ENCODE measurements at places on chromosomes 3 and 15.

DNA sequence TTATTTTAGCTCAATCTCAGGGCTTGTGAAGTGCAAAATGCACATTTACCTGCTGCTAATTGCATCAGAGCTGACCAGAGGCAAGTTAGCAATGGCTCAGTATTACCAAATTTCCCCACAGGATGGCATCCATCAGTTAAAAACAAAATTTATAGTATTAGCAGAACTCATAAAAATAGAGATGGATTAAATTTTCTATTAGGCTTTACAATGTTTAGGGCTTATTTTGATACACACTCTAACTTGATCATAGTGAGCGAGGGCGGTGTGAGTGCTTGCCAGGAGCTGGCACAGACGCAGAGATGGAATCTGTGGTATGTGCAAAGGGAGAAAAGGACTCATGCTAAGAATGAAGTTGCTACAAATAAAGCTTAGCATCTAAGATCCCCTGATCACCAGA lies 241.0 kb downstream of the NSUN3 start:
- peak; percentile 20 for DNase-seq

DNA sequence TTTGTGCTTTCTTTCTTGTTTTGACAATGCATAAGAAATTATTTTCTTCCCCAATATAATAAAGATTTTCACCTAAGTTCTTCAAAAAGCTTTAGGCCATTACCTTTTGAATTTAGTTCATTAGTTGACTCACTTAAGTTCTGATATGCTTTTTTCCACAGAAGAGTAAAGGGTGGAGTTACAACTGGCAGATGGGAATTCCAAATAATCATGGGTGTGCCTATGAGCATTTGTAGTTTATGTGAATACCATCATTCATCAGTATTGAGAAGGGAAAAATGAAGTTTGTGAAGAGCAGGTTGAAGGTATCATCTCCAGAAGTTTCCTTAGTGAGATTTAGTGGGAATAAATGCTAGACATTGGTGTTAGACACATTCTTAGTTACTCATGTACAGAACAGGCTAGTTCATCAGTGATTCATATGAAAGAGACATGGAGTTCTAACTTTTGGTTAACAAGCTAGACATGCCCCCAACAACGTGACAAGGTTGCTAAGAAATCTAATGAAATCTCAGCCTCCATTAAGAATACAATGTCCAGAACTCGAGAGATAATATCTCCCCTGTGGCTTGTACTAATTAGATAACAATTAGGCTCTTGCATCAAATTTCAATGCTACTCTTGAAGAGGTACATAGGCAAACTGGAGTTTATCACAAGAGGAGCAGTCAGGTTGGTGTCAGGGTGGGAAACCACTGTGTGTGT lies 16.9 kb upstream of the ALCAM start:
- DNase-seq: no peak

GRCh38 chr3:66586853-66587252 lies 86.0 kb upstream of the LRIG1 start:
- no peak for DNase-seq

- DNase-seq: no peak
Measured at GRCh38 chr15:48974882-48975281, 11.2 kb upstream of the SHC4 start.

GRCh38 chr3:51896607-51897305 lies 6.4 kb downstream of the IQCF1 start:
- DNase-seq: no peak

- DNase-seq: no peak
Measured at GRCh38 chr3:71129611-71130431, 453.7 kb downstream of the FOXP1 start.

DNA sequence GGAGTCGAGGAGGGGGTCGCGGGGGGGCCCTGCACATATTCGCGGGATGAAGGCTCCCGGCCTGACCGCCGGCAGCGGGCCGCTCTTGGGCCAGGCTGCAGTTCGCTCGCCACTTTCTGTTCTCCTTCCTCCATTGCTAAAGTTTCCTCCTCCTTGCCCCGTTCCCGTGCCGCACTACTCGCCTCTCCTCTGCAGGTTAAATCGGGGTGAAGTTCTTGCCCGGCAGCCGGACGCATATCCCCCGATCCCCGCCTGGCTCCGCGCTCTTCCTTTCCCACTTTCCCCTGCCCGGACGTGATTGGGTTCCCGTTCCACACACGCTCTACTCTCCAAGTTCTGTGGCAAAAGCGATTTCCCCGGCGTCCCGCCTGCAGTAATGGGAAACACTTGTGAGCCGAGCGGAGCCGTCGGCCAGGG lies 556 bp downstream of the CRYBG3 start:
- DNase-seq: peak; percentile 53

DNA sequence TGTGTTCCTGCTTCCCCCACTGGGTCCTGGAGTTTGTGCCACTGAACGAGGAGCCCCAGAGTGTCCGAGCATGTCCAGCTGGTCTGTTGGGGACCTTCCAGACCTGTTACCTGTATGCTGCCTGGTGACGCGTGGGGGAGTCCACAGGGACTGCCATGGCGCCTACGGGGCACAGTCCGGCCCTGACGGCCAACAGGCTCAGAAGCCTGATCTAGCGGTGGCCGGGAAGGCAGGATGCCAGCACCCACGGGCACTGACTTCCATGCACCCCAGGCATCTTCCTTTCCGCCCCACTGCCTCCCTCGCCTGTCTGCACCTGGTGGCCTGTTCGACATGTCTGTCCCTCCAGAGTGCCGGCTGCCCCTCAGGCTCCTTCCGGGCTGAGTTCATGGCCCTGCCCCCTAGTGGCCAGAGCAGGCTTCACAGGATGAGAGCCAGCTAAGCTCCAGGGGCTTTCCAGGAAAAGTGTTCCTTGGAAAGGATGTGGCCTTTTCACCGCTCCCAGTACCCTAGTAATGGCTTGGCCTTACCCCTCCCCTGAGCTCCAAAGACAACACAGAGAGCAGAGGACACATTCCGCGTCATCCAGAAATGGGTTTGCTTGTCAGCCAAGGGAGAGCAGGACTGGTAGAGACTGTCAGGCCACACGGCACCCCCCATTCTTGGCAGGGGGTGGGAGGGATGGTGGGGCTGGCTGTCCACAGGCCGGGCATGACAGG lies 35.7 kb downstream of the NGRN start:
- DNase-seq: no peak

- DNase-seq: no peak
Measured at GRCh38 chr3:22898558-22898957, 304.6 kb upstream of the UBE2E2 start.

- no peak for DNase-seq
Measured at GRCh38 chr3:108079877-108080276, 11.0 kb downstream of the CD47 start.

DNA sequence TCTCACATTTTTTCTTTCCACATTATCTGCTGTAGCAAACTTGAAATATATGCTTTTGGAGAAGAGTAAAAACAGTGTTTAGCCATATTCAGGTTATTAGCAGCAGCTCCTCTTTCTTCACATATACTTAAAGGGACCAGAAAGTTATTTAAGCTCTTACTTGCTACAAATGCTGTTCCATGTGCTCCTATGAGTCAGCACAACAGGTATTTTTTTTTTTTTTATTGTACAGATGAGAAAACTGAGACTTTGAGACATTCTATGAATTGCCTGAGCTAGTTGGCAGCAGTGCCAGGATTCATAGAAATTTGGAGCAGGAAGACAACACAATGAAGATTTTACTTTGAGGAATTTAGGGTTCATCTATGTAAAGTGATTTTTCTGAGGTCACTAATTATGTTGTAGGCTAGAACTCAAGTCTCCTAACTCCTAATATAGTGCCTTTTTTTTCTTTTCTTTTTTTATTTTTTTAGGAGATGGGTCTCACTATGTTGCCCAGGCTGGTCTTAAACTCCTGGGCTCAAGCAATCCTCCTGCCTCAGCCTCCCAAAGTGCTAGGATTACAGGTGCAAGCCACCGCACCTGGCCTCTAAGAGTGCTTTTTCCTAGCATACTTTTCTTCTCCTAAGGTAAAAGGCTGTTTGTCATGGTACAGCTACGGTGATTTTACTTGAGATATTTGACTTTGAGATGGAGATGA lies 23.6 kb downstream of the SETD5 start:
- no peak for DNase-seq

DNA sequence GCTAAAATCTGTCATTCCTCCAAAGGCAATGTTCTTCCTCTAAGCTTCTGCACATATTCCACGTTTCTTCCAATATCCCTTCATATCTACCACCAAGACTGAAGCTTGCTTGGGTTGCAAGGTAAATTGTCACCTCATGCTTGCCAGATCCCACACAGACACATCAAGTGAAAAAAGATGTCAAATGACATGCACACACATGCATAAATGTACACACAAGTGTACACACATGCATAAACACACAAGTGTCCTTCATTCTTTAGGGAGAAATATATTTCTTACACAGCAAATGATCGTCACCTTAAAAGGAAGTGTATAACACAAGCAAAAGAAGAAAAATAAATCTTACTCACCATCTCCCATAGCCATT lies 59.4 kb downstream of the CLASP2 start:
- no peak for DNase-seq

DNA sequence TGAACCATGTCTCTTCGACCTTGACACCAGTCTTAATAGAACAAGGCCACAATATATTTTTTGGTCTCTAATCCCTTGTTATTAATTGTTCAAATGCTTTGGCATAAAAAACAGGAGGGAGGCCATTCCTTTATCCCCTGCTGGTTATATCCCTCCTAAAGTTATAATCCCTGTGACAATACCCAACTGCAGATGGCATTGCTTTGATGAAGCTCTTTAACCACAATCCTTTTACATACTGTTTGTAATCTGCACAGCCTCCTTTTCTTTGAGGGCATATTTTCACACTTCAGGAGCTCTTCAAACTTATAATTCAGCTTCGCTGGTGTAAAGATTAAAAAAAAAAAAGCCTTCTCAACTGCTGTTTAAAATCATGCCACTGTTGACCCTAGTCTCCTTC lies 919.0 kb downstream of the EPHA3 start:
- DNase-seq: no peak

- DNase-seq: no peak
Measured at GRCh38 chr3:142003291-142003690, 126.8 kb downstream of the ATP1B3 start.

DNA sequence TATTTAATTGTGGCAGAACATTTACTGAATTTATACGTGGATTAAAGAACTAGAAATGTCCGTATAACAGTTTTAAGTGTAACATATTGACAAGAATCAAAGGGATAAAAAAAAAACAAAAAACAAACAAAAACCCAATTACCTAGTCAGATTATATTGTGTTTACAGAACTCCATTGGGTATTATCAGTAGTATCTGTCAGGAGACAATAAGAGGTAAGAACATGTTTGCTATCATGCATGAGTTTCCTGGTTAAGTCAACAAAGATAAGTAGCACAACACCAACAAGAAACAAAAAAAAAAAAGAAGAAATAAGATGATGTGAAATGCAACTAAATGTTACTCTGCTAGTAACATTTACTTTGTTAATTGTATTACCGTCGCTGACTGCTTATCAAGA lies 570.6 kb downstream of the ZBBX start:
- DNase-seq: no peak

- DNase-seq: no peak
Measured at GRCh38 chr3:23035927-23036640, 167.0 kb upstream of the UBE2E2 start.

GRCh38 chr3:123392871-123393620 lies 55.8 kb downstream of the ADCY5 start:
- DNase-seq: no peak

GRCh38 chr15:68218847-68219798 lies 10.4 kb downstream of the CLN6 start:
- DNase-seq: no peak

DNA sequence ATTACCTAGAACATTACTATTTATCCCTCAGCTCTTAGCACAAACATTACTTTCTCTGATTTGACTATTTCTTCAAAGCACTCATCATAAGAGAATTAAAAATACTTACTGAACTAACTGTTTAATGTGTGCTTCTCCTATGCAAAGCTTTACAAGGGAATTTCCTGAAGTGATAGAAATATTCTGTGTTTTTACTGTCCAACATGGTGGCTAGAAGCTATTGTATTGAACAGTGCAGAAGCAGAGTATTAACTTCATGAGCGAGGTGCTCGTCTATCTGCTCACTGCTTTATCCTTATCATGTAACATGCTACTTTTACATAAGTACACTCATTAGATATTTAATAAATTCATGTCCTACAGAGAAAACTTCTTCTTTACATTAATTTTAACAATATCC lies 239.1 kb downstream of the ISL2 start:
- DNase-seq: no peak

GRCh38 chr3:37779289-37780152 lies 82.2 kb upstream of the CTDSPL start:
- DNase-seq: no peak

- DNase-seq: no peak
Measured at GRCh38 chr3:143824735-143825385, 23.4 kb downstream of the SLC9A9 start.

DNA sequence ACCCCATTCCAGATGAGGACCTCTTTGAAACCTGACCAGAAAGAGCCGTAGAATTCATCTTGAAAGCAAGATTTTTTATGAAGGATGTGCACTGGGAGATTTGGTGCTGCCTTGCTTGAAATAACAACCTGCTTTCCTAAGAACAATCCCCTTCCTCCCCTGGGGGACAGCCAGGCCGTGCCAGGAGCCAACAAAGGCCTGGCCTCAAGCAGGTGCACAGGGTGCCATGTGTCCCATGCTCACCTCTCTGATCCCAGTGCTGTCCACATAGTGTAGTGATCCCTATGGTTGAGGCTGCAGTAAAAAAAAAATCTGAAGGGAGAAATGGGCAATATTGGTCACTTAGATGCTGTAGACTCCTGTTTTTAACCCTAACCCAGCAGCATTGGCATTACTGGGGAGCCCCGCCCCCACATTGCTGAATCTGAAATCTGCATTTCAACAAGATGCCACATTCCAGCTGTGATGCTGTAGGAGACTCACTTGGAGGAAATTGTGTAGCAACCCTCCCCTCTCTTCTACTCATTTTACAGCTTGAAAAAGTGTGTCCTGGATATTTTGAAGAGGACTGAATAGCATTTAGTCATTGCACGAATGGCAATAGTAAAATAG lies 171.2 kb downstream of the APBA2 start:
- DNase-seq: no peak

GRCh38 chr3:30135190-30135589 lies 471.2 kb upstream of the TGFBR2 start:
- no peak for DNase-seq
